CD4-positive, alpha-beta T cell treated with Interleukin-15 for 1 hour (primary cell): ENCODE measurements at places on chromosomes 13 and 19.
A peak's percentile ranks its signal among the peaks of the same experiment; 100 is the strongest.

DNA sequence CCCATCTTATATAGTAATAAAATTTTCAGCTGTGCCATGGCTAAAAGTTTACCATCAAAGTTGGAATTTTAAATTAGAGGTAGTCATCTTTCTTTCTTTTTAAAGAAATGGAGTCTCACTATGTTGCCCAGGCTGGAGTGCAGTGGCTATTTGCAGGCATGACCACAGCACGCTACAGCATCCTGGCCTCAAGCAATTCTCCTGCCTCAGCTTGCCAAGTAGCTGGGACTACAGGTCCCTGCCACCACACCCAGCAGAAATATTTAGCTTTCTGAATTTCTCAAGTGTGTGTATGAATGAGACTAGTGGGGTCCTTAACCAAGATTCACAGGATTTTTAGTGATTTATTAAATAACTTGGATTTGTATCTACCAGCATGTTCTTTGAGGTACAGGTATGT is 30.5 kb upstream of the USPL1 start:
- no peak for DNase-seq

DNA sequence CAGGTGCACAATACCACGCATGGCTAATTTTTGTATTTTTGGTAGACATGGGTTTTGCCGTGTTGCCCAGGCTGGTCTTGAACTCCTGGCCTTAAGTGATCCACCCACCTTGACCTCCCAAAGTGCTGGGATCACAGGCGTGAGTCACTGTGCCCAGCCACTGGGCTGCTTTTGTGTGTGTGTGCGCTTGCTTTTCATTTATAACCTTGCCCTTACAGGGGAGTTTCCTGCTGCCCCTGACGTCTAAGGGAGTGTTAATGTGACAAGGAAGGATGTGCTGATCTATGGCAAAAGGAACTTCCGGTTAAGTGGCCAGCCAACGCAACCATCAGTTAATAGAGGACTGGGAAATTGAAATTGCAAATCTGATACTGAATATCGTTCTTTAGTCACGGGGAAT is 57.7 kb downstream of the ING1 start:
- no peak for DNase-seq

DNA sequence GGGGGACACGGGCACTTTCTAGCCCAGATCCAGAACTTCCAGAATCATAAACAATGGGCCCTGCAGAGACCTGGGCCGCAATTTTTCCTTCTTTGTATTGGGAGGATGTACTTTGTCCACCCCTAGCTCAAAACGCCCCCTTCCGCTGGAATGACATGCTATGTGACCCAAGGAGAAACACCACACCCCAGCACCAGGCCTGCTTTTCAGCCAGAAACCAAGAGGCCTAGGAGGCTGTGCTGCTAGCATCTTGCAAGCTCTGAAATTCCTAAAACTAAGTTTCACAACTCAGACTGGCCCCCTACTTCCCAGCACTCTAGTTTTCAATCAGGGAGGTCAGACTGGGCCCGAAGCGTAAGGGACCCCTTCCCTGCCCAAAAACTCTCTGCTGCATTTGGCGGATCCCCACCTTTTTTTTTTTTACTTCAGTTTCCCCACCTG is 538 bp downstream of the LSM4 start:
- DNase-seq: no peak

DNA sequence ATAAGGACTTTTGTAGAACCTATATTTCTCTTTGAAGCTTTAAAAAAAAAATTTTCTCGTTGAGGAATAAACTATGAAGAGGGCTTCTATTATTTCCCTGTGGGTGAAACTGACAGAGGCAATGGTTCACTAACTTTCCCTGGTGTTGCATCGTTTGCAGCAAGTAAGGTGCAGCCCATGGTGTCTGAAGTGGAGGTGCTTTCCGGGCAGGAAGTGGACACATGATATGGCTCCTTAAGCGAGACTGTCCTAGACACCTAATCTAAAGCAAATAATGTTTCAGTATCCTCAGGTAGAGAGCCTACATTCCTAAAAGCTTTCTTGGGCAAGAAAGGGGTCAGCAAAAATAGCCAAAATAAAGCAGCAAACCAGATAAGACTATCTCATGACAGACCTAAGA is 437.6 kb upstream of the ARGLU1 start:
- no peak for DNase-seq

- DNase-seq: no peak
Observed at GRCh38 chr13:105058517-105058916, 1476.9 kb downstream of the EFNB2 start.

DNA sequence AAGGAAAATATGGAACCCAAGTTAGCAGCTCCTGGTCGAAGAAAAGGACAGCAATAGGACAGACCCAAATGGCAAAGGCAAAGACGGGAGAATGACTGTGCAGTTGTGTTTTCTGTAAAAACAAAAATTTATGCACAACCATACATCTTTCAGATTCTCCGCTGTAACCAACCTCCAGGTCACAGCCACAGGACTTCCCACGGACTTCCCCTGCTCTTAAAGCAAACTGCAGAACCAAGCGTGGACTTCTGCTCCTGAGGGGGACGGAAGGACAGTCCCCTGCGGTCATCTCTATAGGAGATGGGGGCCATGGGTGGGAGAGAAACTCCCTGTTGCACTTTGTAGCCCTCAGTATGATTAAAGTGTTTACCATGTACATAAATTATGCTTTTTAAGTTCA is 2.5 kb downstream of the GRTP1 start:
- DNase-seq: no peak

- DNase-seq: no peak
Observed at GRCh38 chr13:42984026-42984425, 8.0 kb downstream of the EPSTI1 start.

DNA sequence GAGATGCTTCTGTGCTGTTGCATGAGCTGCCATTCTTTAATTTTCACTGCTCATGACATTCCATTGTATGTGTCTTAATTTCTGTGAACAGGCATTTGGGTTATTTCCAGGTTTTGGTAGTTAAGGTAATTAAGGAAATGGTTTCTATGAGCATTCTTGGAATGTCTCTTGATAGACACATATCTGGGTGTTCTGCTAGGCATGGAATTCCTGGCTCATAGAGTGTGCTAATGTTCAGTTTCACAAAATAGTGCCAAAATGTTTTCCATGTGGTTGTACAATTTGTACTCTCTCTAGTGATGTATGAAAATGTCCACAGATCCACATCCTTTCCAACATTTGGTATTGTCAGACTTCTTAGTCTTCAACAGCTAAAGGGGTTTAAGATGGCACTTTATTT is 680.9 kb upstream of the SGCG start:
- no peak for DNase-seq

GRCh38 chr13:99132295-99132835 is 68.3 kb upstream of the UBAC2 start:
- no peak for DNase-seq

- no peak for DNase-seq
Observed at GRCh38 chr13:20923272-20923671, 20.7 kb upstream of the XPO4 start.

DNA sequence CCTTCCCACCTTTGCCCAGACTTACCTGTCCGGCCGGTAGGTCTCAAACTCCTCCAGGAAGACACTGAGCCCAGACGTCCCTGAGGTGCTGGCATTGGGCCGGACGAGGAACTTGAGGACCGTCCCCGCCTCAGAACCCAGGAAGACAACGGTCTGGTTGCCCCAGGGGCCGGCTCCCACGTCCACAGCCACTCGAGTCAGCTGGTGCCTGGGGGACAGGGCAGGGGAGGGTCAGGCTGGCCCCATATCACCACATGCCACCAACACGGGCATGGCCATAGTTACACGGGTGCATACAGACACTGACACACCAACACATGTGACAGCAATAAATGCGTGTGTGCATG is 8.4 kb upstream of the LRG1 start:
- DNase-seq: no peak

- no peak for DNase-seq
Observed at GRCh38 chr13:19861762-19862161, 1.7 kb downstream of the ZMYM5 start.

- DNase-seq: no peak
Observed at GRCh38 chr13:22961835-22962537, 218.8 kb upstream of the SGCG start.

DNA sequence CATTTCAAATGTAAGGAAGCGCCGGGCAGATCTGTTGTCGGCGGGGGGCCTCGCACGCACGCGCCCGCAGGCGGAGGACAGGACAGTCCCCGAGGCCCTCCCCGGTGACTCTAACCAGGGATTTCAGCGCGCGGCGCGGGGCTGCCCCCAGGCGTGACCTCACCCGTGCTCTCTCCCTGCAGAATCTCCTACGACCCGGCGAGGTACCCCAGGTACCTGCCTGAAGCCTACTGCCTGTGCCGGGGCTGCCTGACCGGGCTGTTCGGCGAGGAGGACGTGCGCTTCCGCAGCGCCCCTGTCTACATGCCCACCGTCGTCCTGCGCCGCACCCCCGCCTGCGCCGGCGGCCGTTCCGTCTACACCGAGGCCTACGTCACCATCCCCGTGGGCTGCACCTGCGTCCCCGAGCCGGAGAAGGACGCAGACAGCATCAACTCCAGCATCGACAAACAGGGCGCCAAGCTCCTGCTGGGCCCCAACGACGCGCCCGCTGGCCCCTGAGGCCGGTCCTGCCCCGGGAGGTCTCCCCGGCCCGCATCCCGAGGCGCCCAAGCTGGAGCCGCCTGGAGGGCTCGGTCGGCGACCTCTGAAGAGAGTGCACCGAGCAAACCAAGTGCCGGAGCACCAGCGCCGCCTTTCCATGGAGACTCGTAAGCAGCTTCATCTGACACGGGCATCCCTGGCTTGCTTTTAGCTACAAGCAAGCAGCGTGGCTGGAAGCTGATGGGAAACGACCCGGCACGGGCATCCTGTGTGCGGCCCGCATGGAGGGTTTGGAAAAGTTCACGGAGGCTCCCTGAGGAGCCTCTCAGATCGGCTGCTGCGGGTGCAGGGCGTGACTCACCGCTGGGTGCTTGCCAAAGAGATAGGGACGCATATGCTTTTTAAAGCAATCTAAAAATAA is 18.2 kb downstream of the IL17D start:
- DNase-seq: no peak

DNA sequence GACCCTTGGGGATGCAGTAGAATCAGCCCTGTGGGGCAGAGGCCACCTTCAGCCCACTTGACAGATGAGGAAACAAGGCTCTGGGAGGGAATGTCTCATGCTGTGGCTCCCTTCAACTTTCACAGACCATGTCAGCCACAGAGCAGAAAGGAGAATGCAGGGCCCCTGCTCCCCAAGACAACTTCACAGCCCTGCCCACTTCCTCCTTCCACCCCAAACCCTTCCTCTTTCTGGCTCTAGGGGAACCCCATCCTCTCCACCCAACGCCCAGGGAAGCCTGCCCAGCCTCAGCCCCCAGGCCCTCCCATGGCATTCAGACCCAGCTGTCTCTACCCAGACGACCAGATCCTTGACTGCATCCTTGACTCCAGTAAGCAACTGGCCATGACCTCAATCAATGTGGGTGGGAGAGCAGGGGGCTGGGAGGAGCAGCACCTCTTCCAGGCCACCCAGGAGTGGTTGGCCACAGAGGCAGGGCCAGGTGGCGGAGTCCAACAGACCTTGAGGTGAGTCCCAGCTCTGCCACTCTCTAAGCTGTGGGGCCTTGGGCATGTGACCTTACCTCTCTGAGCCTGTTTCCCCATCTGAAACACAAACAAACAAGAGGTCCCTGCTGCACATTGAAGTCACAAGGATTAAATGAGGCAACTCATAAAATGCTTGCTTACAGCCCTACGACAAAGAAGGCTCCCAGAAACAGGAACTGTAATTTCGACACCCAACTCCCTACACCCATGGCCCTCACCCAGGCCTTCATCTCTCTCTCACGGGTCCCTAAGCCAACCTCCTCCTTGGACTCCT is 15.8 kb downstream of the DEDD2 start:
- DNase-seq: peak; percentile 86

DNA sequence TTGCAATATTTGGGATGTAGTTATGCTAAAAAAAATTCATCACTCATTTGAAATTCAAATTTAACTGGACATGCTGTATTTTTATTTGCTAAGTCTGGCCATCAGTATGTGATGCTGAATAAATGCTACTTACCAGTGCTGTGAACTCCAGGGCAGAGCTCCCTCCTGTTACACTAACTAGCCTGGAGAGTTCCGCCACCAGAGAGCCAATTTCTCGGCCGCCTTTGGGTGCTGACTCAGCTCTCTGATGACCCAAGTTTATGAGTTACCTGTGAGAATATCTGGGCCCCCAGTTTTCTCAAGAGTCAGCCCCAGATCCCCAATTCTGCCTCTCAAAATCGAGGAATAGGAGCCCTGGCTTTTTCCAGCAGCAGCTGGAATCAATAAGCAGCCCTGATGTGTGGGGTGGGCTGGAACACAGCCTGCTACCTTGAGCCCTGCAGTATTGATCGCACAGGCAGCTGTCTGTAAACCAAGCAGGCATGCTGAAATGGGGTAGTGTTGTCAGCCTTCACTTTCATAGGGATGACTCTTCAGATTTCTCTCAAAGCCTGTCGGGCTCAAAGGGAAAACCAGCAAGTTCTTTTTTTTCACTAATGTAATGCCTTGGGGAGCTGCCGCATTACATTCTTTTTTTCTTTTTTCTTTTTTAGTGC is 113.7 kb downstream of the DNAJC15 start:
- DNase-seq: no peak

DNA sequence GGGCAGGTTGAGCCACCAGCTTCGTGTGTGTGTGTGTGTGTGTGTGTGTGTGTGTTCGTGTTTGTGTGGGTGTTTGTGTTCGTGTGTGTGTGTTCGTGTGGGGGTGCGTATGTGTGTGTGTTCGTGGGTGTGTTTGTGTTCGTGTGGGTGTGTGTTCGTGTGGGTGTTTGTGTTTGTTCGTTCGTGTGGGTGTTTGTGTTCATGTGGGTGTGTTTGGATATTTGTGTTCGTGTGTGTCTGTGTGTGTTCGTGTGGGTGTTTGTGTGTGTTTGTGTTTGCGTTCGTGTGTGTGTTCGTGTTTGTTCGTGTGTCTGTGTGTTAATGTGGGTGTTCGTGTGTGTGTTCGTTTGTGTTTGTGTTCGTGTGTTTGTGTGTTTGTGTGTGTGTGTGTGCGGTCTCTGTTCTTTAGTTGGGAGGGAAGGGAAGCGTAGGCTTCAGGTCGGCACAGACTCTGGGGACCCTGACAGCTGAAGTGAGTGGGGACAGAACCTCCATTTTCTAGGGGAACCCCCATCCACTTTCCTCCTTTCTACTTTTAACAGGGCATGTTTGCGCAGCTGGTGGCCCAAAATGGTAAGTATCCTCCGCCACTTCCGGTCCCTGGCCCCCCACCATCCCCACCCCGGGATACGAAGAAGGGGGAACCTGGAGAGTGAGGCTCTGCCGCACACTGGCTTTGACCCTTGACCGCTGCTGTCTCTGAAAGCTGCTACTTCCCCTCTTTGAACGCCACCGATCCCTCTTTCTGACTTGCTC is 1.6 kb downstream of the TNFSF9 start:
- DNase-seq: peak; percentile 57
